DMS 273 treated with DMSO at 0.1 percent for 48 hours (cell line): ENCODE measurements at places on chromosomes 4 and X.

GRCh38 chr4:37139987-37140386 is 104.6 kb upstream of the NWD2 start:
- DNase-seq = no peak

GRCh38 chr4:2072971-2073807 is 14.1 kb downstream of the NAT8L start:
- no peak for DNase-seq

GRCh38 chrX:150899191-150899757 is 806 bp upstream of the CD99L2 start:
- DNase-seq = no peak

DNA sequence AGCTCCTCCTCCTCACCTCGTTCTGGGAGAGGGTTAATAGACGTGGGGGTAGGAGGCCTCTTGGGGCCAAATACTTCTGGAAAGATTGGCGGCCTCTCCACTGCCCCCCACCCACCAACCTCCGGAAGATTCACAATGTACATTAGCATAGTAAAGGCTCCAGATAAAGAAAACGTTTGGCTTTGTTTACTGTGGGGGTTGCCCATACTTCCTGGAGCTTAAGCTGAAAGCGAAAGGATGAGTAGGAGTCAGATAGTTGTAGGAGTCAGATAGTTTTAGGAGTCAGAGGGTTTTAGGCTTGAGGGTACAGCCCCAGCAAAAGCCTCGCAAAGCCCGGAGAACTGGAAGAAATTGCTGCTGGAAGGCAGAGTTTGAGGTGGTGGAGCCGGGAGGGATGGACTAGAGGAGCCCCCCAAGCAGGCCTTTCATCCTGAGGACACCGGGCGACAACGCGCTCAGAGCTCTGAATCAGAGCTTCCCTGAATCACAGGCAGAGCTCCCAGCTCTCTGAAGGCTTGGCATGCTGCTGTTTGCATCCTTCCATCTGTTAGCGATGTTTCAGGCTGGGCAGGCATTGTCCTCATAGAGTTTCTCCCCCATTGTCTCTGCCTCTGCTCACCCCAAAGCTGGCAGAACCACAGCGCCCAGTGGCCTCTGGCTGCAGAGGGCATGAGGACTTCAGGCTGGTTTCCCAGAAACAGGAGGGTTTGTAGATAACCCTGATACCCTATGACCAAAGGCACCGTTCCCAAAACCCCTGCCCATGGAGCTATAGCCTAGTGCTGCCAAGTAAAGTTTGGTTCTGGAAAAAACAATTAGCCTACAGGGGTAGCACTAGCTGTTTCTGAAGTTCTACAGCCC is 280.7 kb downstream of the BCOR start:
- DNase-seq = no peak

- no peak for DNase-seq
Measured at GRCh38 chrX:40849906-40850823, 114.8 kb upstream of the MED14 start.
